ENCODE measurements at places on chromosomes 13 and 19.

DNA sequence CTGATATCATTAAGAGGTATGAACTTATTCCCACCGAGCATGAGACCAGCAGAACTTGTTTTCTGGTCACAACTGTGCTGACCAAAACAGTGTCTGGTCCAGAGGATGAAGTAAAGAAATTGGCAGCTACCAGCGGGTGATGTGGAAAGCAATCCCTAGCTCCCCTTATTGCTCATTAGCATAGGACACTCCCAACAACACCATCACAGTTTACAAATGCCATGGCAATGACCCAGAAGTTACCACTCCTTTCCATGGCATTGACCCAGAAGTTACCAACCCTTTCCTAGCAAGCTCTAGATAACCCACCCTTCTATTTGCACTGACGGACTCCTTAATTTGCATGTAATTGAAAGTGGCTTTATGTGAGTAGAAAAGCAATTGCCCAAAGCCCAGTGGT is 1856.1 kb downstream of the OLFM4 start:
- no peak for DNase-seq

- DNase-seq = no peak
Measured at GRCh38 chr13:33026489-33027152, 10.4 kb downstream of the KL start.

GRCh38 chr19:42295831-42296525 is 6.0 kb upstream of the PRR19 start:
- DNase-seq = peak; percentile 63

DNA sequence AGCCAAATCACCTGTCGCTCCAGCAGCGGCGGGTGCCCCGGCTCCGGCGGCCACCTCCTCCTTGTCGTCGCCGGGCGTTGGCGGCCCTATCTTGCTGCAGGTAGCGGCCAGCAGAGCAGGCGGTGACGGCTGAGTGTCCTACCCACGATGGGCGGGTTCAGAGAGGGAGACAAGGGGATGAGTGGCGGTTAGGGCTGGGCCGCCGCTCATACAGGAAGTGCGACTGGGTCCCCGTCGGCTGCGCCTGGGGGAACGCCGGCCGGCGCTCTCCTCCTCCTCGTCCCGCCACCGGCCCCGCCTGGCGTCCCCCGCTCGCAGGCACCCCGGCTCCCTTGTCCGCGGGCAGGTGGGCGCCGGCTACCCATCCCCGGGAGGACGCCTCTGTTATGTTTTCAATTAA is 1692.0 kb downstream of the SLITRK5 start:
- no peak for DNase-seq

- peak; percentile 44 for DNase-seq
Measured at GRCh38 chr19:1279782-1280341, 4.5 kb downstream of the FAM174C start.

DNA sequence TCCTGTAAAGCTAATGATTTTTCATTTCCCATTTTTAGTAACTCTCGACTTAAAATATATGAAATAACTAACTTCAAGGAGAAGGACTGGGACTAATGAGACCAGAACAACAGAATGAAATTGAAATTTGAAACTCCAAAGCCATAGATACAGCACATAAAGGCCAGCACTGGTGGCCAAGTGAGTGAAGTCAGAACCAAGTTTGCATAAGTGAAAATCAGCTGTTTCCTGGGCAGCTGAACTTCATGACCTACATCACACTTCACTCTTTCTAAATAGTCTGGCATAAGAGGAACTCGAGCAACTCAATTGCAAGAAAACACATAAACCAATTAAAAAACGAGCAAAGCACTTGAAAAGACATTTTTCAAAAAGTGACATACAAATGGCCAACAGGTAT is 84.5 kb downstream of the DCLK1 start:
- no peak for DNase-seq

GRCh38 chr13:50320271-50320862 is 305.1 kb downstream of the KCNRG start:
- no peak for DNase-seq

- no peak for DNase-seq
Measured at GRCh38 chr19:52533901-52534300, 6.4 kb downstream of the ZNF808 start.

- no peak for DNase-seq
Measured at GRCh38 chr19:16671652-16672274, 10.8 kb downstream of the TMEM38A start.

DNA sequence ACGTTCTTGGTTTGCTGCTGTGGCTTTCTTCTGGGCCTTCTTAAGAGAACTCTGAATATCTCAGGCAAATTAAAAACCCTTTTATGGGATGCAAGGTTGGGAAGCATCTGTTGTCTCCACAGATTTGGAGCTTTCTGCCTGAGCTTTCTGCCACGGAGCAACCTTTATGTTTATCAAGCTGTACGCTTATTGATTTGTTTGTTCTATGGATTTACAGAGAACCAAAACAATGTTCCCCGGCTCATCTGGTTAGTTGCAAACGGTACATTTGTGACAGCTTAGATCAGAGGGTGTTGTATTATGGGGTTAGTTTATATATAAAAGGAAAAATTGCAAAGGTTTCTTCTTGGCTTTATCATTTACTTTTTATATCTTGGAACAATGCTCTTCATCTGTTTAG is 479.6 kb downstream of the DIAPH3 start:
- DNase-seq = no peak

DNA sequence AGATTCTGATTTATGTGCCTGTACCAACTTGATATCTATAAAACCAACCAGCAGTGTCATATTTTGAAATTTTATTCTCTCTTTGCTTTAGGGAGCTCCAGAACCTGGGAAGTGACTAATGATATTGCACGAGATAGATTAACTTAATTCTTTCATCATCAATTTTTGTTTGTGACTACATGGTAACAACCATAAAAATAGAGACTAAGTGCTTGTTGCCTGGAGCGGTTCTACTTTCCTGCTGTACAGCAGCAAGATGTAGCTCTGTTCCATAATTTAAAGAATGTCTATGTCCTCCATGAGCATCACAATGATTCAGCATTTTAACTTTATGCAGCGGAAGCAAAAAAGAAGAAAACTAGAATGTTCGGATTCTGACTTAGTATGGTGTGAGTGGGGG is 275.6 kb downstream of the KLF5 start:
- DNase-seq = no peak

GRCh38 chr13:79909644-79910043 is 428.7 kb downstream of the NDFIP2 start:
- DNase-seq = no peak

- DNase-seq = no peak
Measured at GRCh38 chr13:50038266-50038665, 23.0 kb downstream of the KCNRG start.

GRCh38 chr13:29621051-29621800 is 25.7 kb upstream of the SLC7A1 start:
- no peak for DNase-seq

GRCh38 chr13:111001636-111002035 is 86.8 kb upstream of the ANKRD10 start:
- DNase-seq = no peak

GRCh38 chr19:6765738-6766356 is 1.4 kb downstream of the SH2D3A start:
- no peak for DNase-seq

- no peak for DNase-seq
Measured at GRCh38 chr19:10677751-10678150, 23.5 kb upstream of the QTRT1 start.

DNA sequence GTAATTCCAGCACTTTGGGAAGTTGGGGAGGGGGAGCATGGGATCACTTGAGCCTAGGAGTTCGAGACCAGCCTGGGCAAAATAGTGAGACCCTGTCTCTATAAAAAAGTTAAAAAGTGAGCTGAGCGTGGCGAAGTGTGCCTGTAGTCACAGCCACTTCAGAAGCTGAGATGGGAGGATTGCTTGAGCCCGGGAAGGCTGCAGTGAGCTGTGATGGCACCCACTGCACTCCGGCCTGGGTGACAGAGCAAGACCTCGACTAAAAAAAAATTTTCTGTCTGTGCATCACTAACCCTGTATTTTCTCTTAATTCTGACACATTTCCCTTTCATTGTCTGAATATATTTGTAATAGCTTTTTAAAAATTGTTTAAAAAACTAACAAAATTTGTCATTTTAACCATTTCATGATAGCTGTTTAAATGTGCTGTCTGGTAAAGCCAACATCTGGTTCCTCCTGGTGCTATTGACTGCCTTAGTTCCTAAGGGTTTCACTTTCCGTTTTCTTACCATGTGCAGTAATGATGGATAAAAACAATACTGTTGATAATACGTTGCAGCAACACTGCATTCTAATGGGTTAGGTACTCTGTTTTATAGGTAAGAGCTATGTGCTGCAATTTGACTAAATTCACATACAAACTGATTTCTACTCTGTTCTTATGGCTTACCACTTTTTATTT is 29.7 kb downstream of the LATS2 start:
- DNase-seq = no peak

- no peak for DNase-seq
Measured at GRCh38 chr13:39318161-39318560, 279.9 kb downstream of the NHLRC3 start.

- no peak for DNase-seq
Measured at GRCh38 chr13:28716511-28716910, 2.3 kb downstream of the SLC46A3 start.

DNA sequence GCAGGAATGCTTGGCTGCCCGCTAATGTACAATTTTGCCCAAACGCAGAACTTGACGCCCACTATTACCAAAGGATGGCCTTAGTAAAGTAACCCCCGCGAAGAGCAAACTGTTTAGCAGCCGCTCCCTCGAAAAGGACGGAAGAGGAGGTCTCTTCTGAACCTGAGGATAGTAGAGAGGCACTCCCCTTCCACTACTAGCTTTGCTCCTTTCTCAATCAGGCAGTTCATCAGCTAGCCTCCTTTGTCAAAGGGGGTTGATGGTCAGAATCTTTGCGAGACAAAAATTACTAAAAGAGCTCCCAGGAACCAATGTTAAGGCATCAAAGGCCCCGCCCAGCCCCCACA is 534 bp downstream of the CAB39L start:
- no peak for DNase-seq

DNA sequence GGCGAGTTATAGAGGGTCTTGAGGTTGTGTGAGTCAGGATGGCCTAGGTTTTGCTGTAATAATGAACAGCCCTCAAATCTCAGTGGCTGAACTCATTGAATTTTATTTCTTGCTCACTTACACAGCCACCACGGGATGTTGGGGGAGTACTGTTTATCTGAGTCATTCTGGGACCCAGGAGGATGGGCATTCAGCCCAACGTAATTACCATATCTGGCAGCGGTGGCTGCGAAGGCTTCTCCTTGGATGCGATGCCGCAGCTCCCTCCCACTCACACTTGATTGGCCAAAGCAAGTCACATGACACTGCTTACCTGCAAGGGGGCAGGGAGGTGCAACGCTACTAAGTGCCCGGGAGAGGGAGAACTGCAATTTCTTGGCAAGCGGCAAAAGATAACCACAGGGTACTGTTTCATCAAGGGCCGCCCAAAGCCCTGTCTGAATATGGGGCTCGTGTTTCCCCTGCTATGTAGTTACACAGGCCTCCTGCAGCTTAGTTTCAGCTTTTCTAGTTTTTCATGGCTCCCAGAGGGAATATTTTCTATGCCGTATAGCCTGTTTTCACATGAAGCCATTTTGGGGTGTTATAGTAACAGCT is 19.9 kb downstream of the ZSWIM9 start:
- peak; percentile 63 for DNase-seq

DNA sequence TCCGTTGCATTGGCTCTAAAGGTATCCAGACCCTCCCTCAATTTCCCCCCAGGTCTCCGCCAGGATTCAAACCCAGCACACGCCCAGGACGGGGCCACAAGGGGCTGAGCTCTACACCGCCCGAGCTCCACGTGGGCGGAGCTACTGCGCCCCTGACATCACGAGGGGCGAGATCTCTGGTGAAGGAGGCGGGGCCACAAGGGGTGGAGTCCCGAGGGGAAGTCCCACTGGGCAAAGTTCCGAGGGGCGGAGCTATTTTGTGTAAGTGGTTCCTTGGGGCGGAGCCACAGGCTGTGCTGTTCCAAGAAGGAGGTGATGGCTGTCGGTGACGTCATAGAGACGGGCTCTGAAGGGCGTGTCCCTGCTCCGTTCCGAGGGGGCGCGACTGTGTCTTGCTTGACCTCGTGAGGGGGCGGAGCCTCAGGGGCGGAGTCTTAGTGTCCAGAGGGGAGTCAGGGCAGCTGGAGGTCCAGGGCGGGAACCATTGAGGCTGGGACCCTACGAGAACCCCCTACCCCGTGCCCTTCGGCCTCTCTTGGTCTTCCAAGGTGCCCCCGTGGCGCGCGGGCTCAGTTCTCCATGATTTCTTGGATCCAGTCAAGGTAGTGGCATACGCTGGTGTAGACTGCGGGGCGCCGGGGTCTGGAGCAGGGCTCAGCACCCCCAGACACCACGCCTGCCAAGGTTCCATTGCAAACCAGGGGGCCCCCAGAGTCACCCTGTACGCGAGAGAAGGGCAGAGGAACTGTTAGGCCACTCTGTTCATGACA is 1.3 kb upstream of the KLK8 start:
- DNase-seq = no peak

GRCh38 chr13:52001120-52001731 is 10.0 kb downstream of the ATP7B start:
- DNase-seq = no peak

GRCh38 chr19:17915940-17916593 is 16.7 kb upstream of the CCDC124 start:
- no peak for DNase-seq

DNA sequence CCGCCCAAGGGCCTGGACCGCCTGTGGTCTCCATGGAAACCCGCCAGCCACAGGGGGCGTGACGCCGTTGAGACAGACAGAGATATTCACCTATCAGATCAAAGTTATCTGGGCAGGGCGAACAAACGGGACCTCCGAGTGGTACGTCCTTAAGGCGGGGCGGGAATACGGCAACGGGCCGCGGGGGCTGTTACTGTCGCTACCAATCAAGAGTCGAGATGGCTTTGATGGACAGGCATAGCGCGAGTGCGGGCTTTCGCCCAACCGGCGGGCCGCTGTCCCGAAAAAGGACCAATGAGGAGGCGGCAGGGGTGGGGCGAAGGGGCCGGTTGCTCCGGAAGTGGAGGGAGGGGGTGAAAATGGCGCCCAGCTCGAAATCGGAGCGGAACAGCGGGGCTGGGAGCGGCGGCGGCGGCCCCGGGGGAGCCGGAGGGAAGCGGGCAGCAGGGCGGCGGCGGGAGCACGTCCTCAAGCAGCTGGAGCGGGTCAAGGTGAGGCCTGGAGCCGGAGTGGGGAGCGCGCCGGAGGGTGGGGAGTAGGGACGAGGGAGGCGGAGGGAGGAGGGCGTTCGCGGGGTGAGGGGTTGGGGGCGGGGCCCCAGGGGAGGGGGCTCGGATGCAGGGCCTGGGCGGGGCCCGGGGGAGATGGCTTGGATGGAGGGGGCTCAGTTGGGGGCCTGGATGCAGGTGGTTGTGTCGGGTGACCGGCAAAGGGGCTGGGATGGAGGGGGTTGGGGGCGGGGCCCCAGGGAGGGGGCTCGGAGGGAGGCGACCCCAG is at the start of gene DCAF15:
TSS of gene DCAF15 (plus strand) at position 356 of the 777 bp plus-strand sequence. CDS start at position 360, 4 bp downstream.
- DNase-seq = peak; percentile 98

DNA sequence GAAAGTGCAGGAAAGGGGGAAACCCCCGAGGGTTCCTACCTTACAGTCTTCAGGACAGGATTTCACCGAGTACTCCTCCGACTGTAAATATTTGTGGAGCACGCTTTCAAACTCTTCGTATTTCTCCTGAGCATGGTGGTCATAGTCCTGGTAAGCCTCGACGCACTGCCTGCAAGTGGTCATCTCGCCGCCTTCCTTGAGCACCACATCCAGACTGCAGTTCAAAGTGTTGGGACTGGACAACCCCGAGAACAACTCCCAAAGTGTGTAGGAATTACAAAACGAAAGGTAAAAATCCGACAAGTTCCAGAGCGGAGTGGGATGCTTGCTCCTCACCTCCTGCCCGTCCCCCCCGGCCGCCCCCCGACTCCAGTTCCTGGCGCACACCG is 349.7 kb downstream of the LIG4 start:
- DNase-seq = no peak

Measured in T-helper 22 cell (primary cell).